ENCODE measurements at places on chromosomes 5 and 9. TPM values are rescaled to one million over a fixed set of nuclear protein-coding genes. Genes with fewer than 3 reads are reported as not detected.

GRCh38 chr5:166436872-166437271, 1854.6 kb upstream of the WWC1 start:
- no peak for DNase-seq

The GCNT4 gene
- 4.0 TPM for total RNA-seq

DNA sequence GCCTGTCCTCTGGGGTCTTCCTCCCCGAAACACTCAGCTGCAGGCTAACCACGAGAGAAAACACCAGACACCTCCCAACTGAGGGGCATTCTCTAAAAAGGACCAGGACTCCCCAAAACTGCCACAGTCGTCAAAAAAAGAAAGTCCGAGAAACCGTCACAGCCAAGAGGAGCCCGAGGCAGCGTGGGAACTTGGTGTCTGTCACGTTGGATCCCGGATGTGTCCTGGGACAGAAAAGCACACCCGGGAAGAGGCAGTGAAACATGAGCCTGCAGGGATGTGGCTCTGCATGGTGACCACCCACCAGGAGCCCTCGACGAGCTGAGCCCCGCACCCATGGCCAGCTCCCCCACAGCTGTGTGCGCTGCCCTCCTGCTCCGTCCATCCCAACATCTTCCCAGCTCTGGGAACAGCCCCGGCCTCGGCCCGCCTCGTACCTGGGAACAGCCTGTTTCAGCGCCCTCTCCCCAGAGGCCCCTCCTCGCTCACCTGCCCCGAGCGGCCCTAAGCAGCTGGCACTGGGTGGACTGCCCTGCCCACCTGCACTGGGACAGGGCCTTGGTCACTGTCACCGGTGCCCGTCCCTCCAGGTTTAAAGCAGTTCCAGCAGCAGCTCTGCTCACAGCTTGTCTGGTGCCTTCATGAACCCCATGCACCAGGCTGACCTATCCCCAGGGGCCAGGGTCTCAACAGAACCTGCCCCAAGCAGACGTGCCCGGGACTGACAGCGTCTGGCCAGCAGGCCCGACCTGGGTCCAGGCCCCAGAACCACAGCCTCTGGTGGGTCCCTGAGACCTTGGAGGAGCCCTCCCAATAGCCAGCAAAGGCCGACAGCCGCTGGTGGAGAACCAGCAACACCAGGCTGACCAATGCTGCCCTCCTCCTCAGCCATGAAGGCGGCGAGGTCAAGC, 10.9 kb downstream of the SLC12A7 start:
- DNase-seq = no peak

GRCh38 chr5:1975406-1975715, 92.6 kb upstream of the IRX4 start:
- DNase-seq = no peak

DNA sequence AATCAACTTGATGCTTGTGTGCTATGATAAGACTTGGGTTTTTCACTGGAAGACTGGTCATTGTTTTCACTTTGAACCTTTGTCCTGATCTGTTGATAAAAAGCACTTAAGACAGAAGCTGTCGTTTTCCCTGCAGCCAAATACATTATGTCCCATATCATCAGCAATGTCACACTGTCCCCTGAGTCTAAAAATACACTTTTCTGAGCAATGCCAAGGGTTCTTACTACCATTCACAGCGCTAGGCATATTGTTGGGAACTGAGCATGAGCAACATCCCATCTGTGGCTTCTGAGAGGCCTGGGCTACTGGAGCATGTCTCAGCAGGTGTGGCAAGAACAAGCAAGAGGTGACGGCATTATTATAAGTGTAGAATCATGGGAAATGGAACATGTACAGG, 81.8 kb downstream of the SEMA6A start:
- no peak for DNase-seq

DNA sequence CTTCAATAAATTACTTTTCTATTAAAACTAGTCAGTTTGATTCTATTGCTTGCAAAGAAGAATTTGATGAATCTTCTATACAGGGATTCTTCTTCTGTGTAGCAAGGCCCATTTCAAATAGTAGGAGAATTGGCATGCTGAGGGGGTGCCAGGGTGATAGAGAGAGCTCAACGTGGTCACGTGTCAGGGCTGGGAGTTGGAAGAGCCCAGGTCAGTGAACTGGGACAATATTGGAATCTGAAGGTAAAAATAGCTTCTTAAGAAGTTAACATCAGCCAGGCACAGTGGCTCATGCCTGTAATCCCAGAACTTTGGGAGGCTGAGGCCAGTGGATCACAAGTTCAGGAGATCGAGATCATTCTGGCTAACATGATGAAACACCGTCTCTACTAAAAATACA, 64.1 kb upstream of the TLE1 start:
- DNase-seq = no peak

DNA sequence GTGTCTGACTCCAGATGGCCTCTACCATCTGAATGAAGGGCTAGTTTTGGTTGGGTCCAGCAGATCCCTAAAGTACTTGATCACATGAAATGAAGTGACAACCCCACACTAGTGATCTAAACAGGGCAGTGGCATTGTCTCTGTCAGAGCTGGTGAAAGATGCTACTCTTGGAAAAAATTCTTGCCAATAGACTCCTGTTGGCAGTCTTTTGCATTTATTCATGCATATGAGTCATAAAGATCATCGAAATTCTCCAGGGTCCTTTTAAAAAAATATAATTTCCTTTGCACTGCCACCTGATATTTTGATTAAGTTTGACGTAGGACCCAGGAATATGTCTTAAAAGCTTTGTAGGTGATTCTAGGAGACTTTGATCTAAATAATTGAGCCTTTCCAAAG, 135.1 kb upstream of the ELL2 start:
- DNase-seq = no peak

GRCh38 chr5:150486402-150487198, 21.3 kb upstream of the NDST1 start:
- peak; percentile 65 for DNase-seq

- DNase-seq = no peak
These were observed 39.9 kb upstream of the HAND1 start for GRCh38 chr5:154517810-154518437.

- no peak for DNase-seq
These were observed 116.9 kb upstream of the TLR4 start for GRCh38 chr9:117587263-117587662.

DNA sequence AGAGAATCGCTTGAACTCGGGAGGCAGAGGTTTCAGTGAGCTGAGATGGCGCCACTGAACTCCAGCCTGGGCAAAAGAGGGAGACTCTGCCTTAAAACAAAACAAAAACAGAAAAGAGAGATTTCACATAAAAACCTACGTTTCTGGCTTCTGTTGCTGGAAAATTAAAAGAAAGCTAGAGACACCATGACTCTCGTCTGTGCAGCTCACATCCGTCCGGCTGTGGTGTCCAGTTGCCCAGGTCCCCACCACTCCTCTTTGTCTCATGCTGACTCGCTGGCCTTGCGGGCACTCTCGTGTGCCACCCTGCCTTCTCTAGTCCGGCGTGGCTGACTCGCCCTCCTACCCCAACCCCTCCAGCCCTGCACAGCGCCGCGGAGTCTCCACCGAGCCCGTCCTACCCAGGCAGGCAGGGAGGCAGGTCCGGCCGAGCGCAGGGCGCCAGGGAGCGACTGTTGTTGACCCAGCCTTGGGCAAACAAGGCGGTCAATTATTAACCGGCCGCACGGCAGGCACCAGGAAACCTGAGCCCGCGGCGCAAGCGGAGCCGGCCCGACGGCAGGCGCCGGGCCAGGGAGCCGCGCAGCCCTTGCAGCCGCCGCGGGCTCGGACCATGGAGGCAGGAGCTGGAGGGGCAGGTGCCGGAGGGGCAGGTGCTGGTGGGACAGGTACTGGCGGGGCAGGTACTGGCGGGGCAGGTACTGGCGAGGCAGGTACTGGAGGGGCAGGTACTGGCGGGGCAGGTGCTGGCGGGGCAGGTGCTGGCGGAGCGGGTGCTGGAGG, at the start of gene PRRT1B:
Gene PRRT1B (plus strand): TSS at position 521 of the 783 bp plus-strand sequence. CDS start 93 bp downstream, at position 614.
- DNase-seq = no peak

DNA sequence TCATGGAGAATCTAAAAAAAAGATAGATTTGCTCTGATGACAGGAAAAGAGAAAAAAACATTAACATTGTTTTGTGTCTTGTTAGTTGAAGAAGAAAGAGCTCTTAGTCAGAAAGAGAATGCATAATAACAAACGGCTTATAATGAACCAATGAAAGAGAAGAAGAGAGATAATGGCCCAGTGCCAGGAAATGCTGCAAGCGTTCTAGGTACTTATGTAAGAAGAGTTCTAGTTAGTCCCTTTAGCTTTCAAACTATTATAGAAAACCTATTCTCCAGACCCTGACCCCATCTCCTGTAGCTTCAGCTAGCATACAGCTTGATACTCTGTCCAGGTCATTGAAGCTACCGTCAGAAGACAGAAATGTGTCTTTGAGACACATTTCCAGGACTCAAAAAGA, 70.2 kb downstream of the FBXL17 start:
- DNase-seq = no peak

The ISL1 gene
- not detected for total RNA-seq

GRCh38 chr5:16410338-16410737, 55.3 kb downstream of the ZNF622 start:
- DNase-seq = no peak

DNA sequence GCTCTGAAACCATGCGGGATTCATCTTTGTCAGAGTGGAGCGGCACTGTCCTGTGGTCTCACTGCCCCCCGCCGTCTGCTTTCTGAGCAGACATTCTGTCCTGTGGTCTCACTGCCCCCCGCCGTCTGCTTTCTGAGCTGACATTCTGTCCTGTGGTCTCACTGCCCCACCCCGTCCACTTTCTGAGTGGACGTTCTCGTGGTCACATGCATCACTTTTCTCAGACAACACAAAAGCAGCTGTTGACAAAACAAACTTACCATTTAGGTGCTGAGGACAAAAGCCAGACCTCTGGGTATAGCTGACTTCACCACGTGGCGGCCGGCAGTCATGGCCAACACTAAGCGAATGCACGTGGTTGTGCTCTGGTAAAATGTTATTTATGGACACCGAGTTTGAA, 2.8 kb downstream of the LRRC14B start:
- no peak for DNase-seq

DNA sequence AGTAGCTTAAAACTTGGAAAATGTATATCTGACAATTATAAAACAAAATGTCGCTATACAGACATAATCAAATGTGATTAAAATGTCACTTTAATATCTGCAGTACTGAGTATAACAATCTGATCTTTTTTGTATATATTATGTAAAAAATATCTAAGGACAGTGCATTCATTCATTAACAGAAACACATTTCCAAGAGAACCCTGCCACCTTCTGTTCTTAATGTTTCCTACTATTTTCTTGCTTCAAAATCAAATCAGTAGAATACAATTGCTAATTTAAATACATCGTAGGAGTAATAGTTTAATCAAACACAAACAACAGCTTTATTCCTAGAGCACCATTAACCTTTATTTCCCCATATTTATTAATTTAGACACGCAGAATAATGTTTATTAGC, 142.6 kb upstream of the ST8SIA4 start:
- DNase-seq = no peak

- DNase-seq = no peak
These were observed 32.3 kb upstream of the ADAMTS2 start for GRCh38 chr5:179377421-179378115.

The RGS7BP gene
- total RNA-seq = 10.5 TPM

DNA sequence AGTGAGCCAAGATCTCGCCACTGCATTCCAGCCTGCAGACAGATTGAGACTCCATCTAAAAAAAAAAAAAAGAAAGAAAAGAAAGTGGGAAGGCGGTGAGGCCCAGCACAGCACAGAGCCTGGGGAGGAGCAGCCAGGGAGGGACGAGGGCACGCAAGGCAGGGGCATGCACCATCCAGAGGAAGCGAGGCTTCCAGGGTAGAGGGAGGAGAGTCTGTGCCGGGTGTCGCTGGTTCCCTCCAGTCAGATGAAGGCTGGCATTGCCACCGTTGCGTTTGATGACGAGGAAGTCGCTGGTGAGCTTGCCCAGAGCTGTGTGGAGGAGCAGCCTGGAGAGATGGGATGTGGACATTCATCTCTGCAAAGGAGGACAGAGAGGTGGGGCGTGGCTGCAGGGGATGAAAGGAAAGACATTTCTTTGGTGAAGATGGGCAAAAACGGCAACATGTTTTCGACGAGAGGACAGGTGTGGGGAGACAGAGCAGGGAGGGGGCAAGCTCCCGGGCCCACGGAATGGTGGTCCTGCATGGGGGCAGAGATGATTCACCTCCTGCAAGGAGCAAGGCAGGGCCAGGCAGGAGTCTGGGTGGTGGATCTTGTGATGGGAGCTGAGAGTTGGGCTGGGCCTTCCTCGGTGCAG, 18.6 kb upstream of the OLFM1 start:
- no peak for DNase-seq

GRCh38 chr5:141657937-141658545, 6.8 kb upstream of the FCHSD1 start:
- DNase-seq = no peak

DNA sequence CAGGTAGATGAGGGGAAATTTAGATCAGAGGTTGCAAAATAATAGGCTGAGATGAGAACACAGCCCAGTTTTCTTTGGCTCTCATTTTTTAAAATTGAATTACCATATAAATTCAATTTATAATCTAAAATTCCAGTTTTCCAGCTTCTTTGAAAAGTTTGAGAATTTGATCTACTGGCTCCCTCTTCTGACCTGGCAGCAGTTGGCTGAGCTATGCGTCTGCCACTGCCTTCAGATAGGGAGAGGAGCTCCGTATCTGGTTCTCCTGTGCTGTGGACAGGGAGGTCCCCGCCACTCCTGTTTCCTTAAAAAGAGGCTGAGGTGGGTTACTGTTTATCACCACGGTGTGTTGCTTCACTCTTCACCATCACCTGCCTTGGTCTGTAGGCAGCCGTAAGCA, 103.7 kb downstream of the ARHGAP26 start:
- DNase-seq = no peak

- no peak for DNase-seq
These were observed 72.7 kb downstream of the LURAP1L start for GRCh38 chr9:12847561-12847960.

The NME5 gene
- total RNA-seq = 2.0 TPM

The HEMGN gene
- total RNA-seq = 2.7 TPM

DNA sequence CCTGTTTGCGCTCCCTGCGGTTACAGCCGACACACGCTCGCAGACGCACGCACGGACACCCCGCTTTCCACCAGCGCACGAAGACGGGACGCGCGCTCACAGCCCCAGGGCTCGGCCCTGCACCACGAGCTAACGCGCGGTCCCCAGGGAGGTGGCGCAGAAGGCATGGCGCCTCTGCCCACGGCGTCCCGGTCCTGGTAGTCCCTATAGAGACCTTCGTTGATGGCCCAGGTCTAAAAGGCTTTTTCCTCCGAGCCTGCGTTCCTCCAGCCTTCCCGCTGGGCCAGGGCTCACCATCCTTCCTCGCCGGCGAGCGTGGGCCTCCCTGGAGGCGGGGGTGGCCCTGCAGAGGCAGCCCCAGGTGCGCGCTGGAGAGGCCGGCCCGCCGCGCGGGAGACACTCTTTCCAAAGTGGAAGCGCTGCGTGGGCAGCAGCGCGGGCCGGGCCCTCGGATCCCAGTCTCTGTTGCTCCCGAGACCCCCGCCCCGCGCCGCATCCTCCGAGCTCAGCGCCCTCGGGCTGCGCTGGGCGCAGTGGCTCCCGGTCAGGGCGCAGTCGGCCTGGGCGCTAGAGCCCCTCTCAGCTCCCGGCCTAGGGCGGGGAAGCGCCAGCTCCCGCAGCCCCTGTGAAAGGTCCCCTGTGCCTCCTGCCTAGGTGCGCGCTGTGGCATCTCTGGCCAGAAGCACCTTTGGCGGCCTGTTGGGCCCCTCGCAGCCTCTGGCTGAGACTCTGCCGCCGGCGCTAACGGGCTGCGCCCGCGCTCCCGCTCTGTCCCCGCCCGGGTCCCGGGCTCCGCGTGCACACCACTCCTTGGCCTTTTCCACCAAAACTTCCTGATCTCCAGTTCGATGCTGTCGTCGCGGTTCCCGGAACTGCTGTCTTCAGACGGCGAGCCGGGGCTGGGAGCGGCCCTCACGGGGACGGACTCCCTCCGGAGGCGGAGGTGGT, 31.9 kb upstream of the FANCC start:
- DNase-seq = no peak

The SETD9 gene
- 4.6 TPM for total RNA-seq

All from uterus (tissue), 4 donors.